Progenitor cell of endocrine pancreas (in vitro differentiated cells): ENCODE measurements at places on chromosomes 7 and 10. TPM values are rescaled to one million over a fixed set of nuclear protein-coding genes. Genes with fewer than 3 reads are reported as not detected.

DNA sequence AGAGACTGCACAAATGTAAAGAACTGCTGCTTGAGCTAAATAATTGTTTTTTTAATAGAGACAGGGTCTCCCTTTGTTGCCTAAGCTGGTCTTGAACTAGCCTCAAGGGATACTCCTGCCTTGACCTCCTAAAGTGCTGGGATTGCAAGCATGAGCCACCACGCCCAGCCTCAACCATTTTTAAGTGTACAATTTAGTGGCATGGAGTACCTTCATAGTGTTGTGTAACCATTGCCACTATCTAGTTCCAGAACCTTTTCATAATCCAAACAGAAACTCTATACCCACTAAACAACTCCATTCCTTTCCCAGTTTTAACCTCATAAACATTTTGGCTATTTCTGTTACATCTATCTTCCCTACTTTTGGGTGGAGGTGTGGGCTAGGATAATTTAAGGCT lies 6.7 kb downstream of the EIF4H start:
- no peak overlapping the region for H3K4me3 ChIP-seq
- no peak for DNase-seq
- H3K27me3 ChIP-seq, result no peaks in the 10 kb centered on the region
- peaks cover 13% of the 10 kb centered on the region for H3K36me3 ChIP-seq
- peak overlapping the region; percentile 76 for H3K27ac ChIP-seq
- H3K4me1 ChIP-seq, result peaks cover 20% of the 10 kb centered on the region

GRCh38 chr7:98365863-98366561 lies 34.9 kb downstream of the BAIAP2L1 start:
- no peak overlapping the region for H3K4me3 ChIP-seq
- H3K27me3 ChIP-seq, result no peaks in the 10 kb centered on the region
- peaks cover 7% of the 10 kb centered on the region for H3K36me3 ChIP-seq
- H3K4me1 ChIP-seq, result peaks cover 2% of the 10 kb centered on the region
- H3K27ac ChIP-seq, result no peak overlapping the region

The ANXA8L1 gene
- not detected in 2 replicates for total RNA-seq

GRCh38 chr7:75968561-75969001 lies 25.8 kb downstream of the TMEM120A start:
- peaks cover 3% of the 10 kb centered on the region for H3K36me3 ChIP-seq
- H3K27ac ChIP-seq, result no peak overlapping the region
- no peak overlapping the region for H3K4me3 ChIP-seq
- peaks cover 11% of the 10 kb centered on the region for H3K4me1 ChIP-seq
- no peaks in the 10 kb centered on the region for H3K27me3 ChIP-seq

The CCDC172 gene
- not detected in 2 replicates for total RNA-seq

DNA sequence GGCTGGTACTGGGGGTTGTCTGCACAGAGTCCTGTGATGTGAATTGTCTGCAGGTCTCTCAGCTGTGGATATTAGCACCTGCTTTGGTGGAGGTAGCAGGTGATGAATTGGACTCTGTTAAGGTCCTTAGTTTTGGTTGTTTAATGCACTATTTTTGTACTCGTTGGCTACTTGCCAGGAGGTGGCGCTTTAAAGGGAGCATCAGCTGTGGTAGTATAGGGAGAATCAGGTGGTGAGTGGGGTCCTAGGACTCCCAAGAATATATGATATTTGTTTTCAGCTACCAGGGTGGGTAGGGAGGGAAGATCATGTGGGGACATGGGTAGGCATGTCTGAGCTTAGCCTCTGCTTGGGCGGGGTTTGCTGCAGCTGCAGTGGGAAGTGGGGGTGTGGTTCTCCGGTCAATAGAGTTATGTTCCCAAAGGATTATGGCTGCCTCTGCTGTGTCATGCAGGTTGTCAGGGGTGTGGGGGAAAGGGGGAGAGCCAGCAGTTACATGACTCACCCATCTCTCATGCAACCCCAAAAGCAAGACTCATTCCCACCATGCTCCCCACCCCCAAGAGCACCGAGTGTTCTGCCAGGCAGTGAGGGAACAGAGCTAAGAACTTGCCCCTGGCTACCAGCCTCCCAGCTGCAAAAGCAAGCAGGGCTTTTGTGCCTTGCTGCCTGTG lies 53.7 kb upstream of the ZNF273 start:
- no peaks in the 10 kb centered on the region for H3K4me1 ChIP-seq
- no peak overlapping the region for H3K27ac ChIP-seq
- H3K27me3 ChIP-seq, result no peaks in the 10 kb centered on the region
- no peaks in the 10 kb centered on the region for H3K36me3 ChIP-seq
- H3K4me3 ChIP-seq, result no peak overlapping the region

DNA sequence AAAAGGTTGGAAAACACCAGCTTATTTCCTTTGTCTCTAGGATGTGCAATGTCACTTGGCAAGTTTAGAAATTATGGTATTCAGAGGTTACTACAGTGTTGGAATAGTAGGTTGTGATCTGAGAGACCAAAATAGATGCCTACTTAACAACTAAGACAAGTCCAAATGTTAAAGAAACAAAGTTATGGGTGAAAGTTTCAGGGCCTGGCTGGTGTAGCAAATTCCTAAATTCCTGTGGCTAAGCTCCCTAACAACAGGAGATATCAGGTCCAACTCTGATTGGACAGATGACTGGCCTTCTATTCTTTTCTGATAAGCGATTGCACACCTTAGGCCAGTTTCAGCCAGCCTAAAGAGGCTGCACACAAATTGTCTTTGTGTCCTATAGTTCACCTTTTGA lies 873.5 kb downstream of the REEP3 start:
- H3K4me3 ChIP-seq, result no peak overlapping the region
- H3K36me3 ChIP-seq, result no peaks in the 10 kb centered on the region
- H3K4me1 ChIP-seq, result peaks cover 2% of the 10 kb centered on the region
- no peak overlapping the region for H3K27ac ChIP-seq
- H3K27me3 ChIP-seq, result no peaks in the 10 kb centered on the region
- no peak for DNase-seq

DNA sequence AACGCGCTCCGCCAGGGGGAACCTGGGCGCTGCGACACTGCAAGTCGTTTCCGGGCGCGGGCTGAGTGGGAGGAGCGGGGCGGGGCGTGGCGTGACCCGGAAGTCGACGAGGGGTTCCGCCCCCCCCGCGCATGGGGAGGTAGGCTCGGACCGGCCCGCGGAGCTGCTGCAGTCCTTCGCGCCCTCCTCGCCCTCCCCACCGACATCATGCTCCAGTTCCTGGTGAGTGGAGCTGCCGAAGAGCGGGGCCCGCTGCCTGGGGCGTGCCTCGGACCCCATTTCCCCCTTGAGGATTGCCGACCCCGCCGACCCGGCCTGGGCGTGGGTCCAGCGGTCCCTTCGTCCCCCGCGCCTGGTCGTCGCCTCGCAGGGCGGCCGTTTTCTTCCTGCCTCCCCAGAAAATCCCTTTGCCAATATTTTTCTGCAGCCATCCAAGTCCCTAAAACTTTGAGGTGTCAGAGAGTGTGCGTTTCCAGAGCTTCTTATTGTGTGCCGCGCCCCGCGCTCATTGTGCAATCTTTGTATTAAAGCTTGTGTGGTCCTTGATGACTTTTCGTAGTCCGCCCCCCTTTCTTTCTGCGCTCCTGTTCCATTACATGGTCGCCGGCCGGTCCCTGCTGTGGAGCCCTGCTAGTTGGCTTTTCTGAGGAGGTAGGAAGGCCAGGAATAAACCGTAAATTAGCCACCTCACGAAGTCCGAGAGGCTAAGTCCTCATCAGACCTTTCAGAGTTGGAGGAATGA lies at the start of gene STMP1:
STMP1 (plus strand) TSS at position 142 of the 742 bp plus-strand sequence.
- H3K27ac ChIP-seq, result peak within 1 kb of the TSS; percentile 99
- H3K36me3 ChIP-seq, result peaks cover 2% of the 10 kb centered on the region
- H3K27me3 ChIP-seq, result no peaks in the 10 kb centered on the region
- DNase-seq, result peak; percentile 96

The MET gene
- 44.4 and 46.0 TPM in 2 replicates for total RNA-seq

The PKD2L1 gene
- total RNA-seq, result 0.38 TPM in 1 of 2 replicates, not detected in the other

GRCh38 chr7:148962823-148963582 lies 65.3 kb downstream of the PDIA4 start:
- H3K36me3 ChIP-seq, result no peaks in the 10 kb centered on the region
- peaks cover 5% of the 10 kb centered on the region for H3K4me1 ChIP-seq
- no peaks in the 10 kb centered on the region for H3K27me3 ChIP-seq
- peak overlapping the region; percentile 90 for H3K4me3 ChIP-seq
- H3K27ac ChIP-seq, result peak overlapping the region; percentile 95
- DNase-seq, result peak; percentile 17

- no peak for DNase-seq
- H3K27me3 ChIP-seq, result no peaks in the 10 kb centered on the region
- no peak overlapping the region for H3K4me3 ChIP-seq
- no peak overlapping the region for H3K27ac ChIP-seq
- peaks cover 11% of the 10 kb centered on the region for H3K36me3 ChIP-seq
Measured at GRCh38 chr7:133646472-133647315, 393.8 kb downstream of the EXOC4 start.

DNA sequence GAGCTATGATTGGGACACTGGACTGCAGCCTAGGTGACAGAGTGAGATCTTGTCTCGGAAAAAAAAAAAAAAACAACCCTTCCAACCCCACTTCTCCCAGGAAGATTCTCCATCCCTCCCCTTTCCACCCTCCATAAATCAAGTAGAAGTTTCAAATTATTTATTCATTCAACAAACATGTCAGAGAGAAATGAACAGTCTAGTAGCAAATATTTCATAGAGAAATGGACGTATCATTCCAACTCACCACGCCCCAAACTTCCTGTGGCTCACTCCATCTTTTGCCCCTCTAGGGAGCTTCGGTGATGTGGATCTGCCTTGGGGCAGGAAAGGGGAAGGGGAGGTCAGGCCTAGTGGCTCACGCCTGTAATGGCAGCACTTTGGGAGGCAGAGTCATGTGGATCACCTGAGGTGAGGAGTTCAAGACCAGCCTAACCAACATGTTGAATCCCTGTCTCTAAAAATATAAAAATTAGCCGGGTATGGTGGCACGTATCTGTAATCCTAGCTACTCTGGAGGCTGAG lies 638 bp upstream of the TRAPPC14 start:
- peaks cover 4% of the 10 kb centered on the region for H3K36me3 ChIP-seq
- DNase-seq, result no peak
- peaks cover 9% of the 10 kb centered on the region for H3K4me1 ChIP-seq
- peak overlapping the region; percentile 75 for H3K4me3 ChIP-seq

The COBL gene
- total RNA-seq, result 19.8 and 21.3 TPM in 2 replicates
